ENCODE measurements at places on chromosomes 16 and 17.

DNA sequence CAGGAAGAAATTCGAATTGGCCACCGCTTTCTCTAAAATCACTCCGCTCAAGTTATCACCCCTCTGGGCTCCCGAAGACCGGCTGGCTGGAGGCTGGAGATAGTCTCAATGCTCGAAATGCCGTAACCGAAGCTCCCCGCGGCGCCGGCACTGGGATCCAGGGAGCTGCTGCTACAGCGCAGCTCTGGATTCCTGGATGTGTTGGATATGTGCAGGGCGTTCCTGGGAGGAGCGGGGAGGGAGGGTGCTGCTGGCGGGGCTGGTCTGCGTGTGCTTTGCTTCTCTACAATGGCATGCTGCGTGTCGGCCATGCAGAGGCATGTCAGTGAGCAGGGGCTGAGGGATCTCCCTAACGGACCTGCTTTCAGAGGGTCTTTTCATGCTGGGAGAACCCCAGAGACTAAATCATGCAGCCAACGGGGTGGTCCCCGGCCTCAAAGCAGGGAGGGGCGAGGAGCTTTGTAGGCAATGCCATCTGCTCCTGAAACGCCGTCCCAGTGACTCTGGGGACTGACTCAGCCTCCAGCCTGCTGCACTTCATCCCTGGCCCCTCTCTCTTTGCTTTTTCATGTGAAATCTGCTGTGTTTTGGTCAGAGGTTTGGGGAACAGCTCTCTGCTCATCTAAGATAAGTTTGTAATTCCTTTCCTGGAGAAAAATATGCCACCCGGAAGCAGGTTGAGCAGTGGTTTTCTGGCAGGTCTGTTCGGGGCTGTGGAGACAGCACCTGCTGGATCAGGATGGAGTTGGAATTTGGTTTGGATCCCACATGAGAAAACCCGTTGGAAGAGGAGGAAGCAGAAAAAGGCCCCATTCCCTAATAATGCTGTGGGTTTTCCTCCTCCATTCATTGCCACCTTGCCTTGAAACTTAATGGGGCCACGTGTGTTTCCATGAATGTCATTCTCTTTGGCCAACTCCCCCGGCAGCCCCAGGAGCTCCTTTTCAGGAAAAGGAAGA is 311.4 kb downstream of the SEC14L1 start:
- DNase-seq: peak; percentile 52

DNA sequence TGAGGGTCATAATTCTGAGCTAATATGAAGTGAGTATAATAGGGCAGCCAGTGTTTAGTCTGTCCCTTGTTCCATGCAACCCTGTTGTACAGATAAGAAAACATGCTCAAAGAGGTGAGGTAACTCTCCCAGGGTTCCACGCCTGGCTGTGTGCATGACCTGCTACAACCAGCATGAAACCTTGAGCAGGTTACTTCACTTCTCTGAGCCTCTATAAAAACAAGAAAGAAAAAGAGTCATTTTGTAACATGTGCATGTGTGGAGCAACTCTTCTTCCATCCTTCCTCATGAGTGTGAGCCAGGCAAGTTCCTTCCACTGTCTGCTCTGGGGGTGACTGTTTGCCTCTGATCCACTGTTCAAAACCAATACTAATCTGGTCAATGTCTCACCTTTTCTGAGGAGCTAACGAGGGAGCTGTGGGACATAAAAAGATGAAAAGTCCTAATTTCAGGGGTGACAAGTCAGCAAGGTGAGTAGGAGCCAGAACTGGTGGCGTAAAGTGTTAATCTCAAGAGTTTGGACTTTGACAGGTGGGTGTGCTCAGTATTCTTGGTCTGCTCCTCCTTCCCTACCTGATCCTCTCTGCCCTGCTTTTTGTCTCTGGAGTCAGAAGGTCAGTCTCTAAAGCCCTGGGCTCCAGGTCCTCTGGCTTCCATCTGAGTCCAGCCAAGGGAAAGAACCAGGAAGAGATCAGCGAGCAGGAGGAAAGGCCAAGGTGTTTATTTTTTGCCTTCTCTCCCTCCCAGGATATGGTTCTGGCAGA is 21.5 kb downstream of the GFOD2 start:
- no peak for DNase-seq

- DNase-seq: peak; percentile 67
These were observed 186.7 kb downstream of the MSI2 start for GRCh38 chr17:57442914-57443571.

- DNase-seq: no peak
These were observed 248.9 kb upstream of the FOXF1 start for GRCh38 chr16:86261379-86261778.

DNA sequence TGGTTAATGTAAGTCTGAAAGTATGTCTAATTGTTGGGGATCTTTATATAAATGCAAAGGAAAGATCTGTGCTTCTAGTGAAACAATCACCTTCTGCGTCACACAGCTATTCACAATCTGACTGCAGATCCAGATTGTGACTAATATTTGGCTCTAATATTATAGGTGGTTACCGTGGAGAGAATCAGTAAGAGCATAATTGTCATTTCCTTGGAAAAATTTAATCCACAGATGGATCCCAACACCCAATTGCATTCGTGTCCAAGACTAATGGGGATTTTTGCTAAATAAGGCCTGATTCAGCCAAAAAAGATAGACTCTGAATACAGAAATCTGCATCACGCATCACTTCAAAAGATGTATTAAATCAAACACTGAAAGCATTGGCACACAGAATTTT is 2.7 kb upstream of the KCNJ2 start:
- DNase-seq: no peak

GRCh38 chr16:66568355-66568754 is 2.1 kb downstream of the CMTM1 start:
- DNase-seq: no peak

DNA sequence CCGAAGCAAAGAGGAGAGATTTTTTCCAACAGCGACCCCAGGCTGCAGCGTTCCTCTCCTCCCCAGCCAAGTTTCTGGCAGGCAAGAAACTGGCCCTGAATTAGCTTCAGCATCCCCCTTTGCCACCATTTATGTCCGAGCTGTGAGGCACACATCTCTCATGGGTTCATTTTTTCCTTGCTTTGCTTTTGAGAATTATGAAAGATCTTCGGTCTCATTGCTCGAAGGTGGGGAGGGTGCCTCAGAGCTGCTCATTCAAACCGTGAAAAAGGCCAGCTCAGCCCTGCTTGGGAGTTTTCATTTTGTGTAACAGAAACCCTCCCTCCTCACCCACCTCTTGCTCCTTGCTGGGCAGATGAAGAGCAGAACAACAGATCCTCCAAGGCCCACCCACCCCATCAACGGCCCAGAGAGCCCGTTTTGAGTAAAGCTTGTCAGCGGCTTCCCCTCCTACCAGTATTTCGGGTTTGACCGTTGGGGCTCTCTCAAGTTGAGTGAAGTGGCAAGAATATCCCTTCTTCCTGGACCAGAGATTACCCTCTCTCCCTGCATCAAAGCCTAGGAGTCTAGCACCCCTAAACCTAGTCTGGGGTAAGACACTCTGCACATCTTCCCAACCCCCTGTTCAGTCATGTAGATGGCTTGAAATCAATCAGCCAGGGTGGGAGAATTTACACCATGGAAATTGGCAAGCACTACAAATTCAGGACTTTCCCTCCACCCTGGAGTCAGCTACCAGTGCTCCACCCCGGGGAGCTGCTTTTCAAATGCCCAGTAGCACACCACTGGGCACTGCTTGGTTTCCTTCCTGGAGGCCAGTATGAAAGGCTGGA is 1.8 kb downstream of the CCR7 start:
- DNase-seq: peak; percentile 64

DNA sequence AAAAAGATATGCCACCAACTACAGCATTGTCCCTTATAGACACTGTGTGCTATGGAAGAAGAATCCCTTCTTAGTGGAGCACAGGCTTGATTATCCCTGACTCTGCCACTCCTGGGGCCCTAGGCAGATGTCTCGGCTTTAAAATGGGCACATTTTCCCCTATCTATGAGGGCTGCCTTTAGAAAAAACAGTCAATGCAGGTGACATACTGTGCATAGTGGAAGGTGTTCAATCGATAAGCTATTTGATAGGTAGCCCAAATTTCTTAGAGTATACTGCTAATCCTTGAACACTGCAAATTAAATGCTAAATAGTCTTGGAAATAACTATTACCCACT is 64.4 kb downstream of the PARN start:
- no peak for DNase-seq

GRCh38 chr16:89918453-89919347 is at the start of gene MC1R:
MC1R (plus strand) TSS chr16:89918862; CDS start chr16:89919259, 397 bp downstream.
- DNase-seq: peak; percentile 34

DNA sequence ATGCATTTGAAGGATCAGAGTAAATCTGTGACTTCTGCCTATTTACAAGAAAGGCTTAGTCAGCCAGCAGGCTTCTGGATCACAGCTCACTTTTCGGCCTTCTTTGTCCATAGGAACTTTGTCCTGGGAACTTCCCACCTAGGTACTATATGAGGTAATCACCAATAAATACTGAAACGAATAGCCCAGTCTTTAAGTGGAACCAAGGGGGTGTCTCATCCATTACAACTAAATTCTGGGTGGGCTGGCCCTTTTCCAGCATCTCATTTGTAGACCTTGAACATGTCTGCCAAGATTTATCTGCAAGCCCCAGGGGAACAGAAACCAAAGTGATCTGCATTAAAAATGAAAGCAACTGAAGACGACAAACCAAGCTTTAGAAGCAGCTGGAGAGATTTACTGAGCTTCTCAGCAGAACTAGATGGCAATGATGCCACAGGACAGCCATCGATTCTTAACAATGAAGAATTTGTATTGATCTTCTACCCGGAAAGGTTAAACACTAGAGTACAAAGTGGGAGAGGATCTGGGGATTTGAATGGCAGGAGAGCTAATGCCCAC is 55.5 kb downstream of the SNX11 start:
- DNase-seq: no peak

DNA sequence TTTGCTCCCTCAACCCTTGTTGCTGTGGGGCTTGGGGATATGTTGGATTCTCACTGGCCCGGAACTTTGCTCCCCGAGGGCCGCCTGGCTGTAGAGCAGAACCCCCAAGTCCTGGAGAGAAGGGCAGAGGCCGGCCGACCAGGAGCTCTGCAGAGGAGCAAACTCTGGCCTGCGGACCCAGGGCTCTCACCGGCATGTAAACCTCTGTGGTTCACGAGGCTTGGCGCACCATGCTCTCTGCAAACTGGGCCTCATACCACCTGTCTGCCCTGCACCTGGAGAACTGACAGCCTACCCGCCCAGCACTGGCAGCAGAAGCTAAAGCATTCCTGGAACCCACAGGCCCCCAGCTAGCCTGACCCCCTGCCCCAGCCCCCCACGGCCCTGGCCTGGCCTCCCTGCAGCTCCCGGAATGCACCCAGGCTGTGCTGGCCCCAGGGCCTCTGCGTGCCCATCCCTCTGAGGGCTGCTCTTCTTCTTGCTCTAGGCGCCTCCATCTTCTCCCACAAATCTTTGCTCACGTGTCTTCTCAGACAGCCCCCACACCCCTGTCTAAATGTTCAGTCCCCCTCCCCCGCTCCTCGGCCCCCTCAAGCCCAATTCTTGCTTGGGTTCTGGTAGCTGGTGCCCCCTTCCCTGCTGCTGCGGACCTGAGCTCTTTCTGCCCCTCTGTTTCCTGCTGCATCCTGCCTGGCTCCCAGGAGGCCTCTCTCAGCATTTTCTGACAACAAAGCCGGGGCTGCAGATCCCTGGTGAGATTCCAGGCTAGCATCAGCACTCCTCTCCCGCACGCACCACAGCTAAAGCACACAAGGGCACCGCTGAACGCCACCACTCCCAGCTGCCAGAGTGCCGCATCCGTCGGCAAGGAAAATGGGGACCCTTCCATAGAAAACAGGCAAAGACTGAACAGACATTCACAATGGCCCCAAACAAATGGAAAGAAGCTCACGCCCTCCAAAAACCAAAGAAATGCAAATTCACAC is 23.3 kb downstream of the ACTG1 start:
- no peak for DNase-seq

DNA sequence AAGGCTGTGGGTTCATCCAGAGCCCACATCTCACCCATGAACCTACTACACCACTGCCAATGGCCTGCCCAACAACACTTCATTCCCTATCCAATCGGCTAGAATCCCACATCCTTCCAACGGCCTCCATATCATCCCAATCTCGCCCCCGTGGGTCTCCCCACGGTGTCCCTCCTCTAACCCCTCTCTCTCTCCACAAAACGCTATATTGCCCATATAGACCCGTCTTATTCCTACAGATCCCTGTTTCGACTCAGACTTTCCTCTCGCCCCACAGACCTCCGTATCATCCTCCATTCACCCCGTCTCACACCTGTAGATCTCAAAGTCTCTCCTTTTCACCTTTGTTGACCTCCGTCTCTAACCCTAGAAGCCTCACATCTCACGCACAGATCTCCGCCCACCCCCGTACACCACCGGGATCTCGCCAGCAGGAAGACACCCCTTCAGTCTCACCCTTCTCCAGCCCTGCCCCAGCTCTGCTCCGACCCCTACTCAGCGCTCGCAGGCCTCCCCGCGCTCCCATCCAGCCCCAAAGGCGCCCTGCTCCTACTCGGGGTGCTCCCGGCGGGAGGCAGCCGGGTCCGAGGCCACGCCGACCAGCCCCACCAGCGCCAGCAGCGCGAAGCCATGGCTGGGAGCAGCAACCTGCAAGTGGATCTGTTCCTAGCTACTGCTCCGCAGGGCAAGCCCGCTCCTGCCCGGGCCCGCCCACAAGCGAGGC is at the start of gene FDXR:
Gene FDXR (minus strand): TSS at position 682 of the 724 bp plus-strand sequence. CDS start 50 bp downstream, at position 632.
- DNase-seq: no peak

GRCh38 chr16:79564671-79565107 is 35.8 kb downstream of the MAF start:
- no peak for DNase-seq

GRCh38 chr16:85696781-85697180 is 8.0 kb upstream of the GINS2 start:
- DNase-seq: no peak

DNA sequence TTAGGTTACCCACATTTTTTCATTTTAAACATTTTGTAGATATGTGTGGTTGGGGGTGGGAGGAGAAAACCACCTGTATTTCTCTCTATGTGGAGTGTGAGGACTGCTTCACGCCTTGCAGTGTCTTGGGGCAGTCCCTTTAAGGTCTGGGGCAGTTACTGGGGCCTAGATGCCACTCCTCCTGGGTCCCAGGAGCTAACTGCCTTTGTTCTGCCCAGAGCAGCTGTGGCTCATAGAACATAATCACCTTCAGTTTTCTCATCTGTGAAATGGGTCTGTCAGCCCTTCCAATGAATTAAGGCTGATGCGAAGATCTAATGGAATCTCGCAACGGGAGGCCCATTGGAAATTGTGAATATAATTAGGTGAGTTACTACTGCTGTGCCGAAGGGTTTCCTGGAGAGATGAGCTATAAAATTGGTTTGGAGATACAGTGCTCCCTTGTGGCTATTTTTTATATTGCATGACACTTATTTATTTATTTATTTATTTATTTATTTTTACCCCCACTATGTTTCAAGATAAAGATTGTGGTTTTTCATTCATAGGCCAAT is 22.9 kb downstream of the DHRS7C start:
- DNase-seq: no peak

GRCh38 chr17:21242026-21242697 is 11.0 kb downstream of the NATD1 start:
- DNase-seq: no peak

DNA sequence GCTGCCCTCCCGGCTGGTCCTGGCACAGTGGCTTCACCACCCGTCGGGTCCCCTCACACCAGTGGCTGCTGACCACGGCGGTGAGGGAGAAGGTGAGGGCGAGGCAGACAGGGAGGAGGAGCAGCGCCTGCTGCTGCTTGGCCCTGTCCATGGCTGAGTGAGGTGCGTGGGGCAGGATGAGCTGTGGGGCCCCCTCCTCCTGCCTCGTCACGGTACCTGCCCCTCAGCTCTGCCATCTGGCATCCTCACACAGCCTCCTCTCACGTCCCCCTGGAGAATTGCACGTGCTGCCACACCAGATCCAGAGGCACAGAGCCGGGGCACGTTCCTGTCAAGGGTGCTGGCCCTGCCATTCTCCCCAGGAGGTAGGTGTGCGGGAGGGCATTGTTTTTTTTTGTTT is at the start of gene GSG1L2:
Gene GSG1L2 (minus strand): TSS at position 159 of the 400 bp plus-strand sequence. CDS start 8 bp downstream, at position 151.
- DNase-seq: no peak
